ENCODE measurements at places on chromosomes 6 and 20.

DNA sequence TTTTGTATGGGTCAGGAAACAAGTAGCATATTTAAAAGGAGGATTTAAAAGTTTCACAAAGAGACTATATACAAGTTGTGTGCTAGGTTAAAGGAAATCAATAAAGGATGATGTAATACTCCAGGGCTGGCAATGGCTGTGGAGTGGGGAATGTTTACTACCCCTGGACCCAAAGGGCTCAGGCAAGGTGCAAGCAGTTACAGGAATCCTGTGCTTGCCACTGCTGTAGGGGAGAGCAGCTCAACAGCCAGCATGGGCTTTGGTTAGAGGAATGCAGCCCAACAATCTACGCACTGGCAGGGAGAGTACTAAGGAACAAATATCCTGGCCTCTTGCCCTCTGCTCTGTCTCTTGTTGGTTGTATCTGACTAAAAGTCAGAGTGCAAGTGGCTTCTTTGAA, 1642.2 kb downstream of the KHDRBS2 start:
- DNase-seq = no peak

DNA sequence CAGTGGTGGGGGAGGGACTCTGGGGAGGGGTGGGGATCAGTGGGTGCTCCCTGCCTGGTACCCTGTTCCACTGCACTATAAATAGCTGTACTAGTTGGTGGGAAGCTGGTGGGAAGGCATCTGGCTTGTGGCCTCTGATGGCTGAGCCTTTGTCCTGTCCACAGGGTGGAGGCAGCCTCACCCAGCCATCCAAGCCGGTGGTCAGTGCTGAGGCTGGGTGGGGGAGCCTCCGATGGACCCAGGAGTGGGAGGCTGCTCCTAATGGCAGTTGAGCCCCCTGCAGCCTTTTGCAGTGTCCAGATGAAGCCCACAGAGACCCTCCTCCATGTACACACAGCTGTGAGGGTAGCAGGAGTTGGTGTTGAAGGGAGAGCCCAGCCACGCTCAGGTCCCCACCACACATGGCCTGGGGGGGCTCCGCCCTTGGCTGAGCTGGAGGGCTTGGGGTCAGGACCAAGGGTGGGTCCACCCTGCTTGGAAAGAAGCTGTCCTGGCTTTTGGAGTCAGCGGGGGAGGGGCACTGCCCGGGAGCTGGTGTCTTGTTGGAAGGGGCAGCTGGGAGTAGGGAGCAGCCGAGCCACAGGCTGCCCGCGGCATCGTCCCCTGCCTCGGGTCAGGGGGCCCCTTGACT, 2.5 kb downstream of the PPDPF start:
- no peak for DNase-seq

GRCh38 chr6:139544701-139545057, 170.2 kb upstream of the CITED2 start:
- DNase-seq = no peak

- DNase-seq = peak; percentile 77
These were observed 60.6 kb upstream of the CCN6 start for GRCh38 chr6:111993342-111993741.

GRCh38 chr20:59253325-59253724, 47.1 kb upstream of the EDN3 start:
- no peak for DNase-seq

GRCh38 chr6:118263921-118264486, 284.1 kb upstream of the PLN start:
- peak; percentile 26 for DNase-seq

- no peak for DNase-seq
These were observed 398.0 kb upstream of the PLCB4 start for GRCh38 chr20:8670893-8671215.

GRCh38 chr6:98828211-98828788, 6.1 kb upstream of the POU3F2 start:
- no peak for DNase-seq

GRCh38 chr20:12644461-12644860, 364.3 kb upstream of the SPTLC3 start:
- no peak for DNase-seq

GRCh38 chr20:51886341-51886740, 84.0 kb upstream of the SALL4 start:
- DNase-seq = no peak

DNA sequence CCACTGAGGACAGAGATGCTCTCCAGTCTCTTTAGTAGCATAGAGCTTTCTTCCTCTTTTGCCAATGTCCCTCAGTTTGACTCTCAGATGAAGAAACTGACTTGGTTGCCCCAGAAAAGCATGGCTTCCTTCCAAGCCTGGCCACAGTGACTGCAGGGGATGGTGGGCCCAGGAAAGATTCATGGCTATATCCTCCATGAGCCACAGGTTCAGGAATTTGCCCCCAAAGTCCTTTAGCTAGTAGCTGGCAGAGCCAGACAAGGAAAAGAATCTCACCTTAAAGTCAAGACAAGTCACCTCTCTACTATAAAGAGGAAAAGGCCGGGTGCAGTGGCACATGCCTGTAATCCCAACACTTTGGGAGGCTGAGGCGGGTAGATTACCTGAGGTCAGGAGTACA, 43.4 kb downstream of the TRAM2 start:
- DNase-seq = no peak

GRCh38 chr6:79467716-79468115, 69.5 kb downstream of the LCA5 start:
- no peak for DNase-seq

- DNase-seq = no peak
These were observed 116.6 kb downstream of the ZDHHC14 start for GRCh38 chr6:157497579-157497978.

GRCh38 chr20:13085275-13085674, 76.5 kb downstream of the SPTLC3 start:
- DNase-seq = no peak

- DNase-seq = no peak
These were observed 27.9 kb downstream of the FIG4 start for GRCh38 chr6:109718991-109719390.

DNA sequence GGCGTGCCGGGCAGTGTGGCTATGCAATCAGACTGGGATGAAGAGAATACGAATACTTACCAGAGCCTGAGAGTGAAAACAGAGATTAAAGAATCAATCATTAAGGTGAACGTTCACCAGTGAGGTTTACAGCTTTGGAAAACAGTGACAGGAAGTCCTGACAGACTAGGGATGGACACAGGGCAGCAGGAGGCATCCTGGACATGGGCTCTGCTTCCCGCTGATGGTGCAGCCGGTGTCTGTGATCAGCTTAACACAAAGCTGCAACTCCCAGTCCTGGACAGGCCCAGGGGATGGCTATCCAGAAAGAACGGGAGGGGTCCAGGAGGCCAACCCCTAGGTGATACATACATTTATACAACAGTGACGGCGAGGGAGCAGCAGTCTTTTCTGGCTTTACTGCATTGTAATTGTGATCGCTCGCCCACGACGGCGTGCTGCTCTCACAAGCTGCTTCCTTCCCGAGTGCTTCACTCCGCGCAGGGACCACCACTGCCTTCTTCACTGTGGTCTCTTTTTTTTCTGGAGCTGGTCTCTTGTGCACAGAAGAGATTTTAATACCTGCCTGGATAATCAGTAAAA, 20.7 kb downstream of the DIDO1 start:
- no peak for DNase-seq

GRCh38 chr6:50077385-50077784, 27.7 kb upstream of the DEFB112 start:
- no peak for DNase-seq

GRCh38 chr6:31907158-31907813, 5.4 kb upstream of the ZBTB12 start:
- DNase-seq = peak; percentile 42

GRCh38 chr6:57222743-57223077, 603 bp upstream of the RAB23 start:
- no peak for DNase-seq

DNA sequence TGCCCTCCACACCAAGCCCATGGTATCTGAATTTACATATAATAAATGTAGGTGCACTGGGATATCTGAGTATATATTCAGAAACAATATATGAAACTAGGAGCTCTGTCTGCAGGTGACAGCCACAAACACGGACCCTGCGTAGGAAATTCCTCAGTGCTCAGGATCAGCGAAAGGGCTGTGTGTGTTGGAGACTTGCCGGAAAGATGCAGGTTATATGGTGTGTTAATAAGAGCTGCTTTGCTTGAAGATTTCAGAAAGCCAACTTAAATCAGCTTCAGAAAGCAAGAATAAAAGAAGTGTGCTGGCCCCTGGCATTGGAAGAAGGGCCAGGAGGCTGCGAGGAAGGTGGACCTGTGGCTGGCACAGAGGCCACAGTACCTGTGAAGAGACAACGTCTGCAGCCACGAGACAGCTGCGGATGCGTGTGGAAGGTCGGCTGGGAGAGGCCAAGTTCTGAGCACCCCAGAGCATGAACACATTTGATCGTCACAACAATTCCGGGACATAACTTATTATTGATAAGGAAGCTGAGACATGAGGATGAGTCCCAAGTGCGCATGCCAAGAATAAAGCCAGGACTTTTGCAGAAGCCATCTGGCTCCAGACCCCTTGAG, 183.2 kb downstream of the DLL1 start:
- DNase-seq = no peak

GRCh38 chr20:35355372-35355771, 56.4 kb downstream of the UQCC1 start:
- no peak for DNase-seq

Measured in DMS79 (cell line).